Activated T-cell treated with anti-CD3 and anti-CD28 coated beads, Interleukin-2, amount 50 U/mL, for 1 hour (primary cell): ENCODE measurements at places on chromosomes 6 and 20.

- no peak for DNase-seq
Measured at GRCh38 chr20:46050444-46050843, 21.4 kb downstream of the SLC12A5 start.

- DNase-seq = no peak
Measured at GRCh38 chr6:41036186-41036585, 2.8 kb downstream of the UNC5CL start.

DNA sequence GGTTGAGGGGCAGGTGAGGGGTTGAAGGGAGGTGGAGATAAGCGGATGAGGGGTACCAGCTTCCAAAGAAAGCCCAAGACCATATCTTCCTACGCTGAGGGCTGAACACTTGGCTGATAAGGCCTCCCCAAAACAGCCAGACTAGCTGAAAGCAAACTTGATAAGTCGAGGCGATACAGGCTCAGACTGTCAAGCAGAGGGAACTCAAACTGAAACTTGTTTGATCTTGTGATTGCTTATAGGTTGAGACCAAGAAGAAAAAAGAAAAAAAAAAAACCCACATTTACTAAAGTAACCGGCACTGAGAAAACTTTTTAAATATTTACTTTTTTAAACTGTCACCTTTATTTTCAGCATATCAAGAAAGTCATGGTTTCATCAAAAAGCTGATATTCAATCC lies 73.6 kb downstream of the TRERF1 start:
- no peak for DNase-seq

DNA sequence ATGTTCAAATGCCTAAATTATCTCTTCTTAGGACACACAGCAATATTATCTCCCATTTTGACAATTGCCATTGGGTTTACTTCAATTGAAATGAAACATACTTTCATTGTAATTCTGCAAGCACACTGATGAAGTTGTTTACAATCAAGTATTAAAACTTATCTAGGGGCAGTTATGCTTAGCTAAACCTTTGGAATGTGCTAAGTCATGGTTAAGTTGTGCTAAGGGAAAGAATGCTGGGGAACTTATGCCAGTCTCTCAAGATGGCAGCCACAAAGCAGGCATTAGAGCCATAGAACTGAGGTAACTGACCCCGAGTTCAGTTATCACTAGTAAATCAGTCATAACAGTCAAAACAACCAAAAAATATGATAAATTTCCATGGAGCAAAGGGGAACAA lies 59.1 kb upstream of the NT5E start:
- no peak for DNase-seq

DNA sequence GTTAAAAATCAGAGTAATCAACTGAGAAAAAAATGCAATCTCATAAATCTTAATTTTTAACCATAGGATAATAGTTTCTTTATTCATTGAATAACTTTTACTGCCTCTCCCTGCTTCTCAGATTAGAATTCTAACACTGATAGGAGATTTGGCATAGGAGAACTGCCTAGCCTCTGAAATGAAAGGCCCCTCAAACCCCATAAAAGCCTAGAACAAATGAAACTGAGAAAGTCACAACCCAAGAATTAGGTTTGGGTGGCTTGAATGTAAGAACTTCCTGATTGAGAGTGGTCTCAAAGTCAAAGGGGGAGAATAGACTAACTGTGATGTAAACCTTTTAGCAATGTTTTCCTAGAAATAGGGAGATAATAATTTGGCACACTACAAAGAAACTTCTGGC lies 52.2 kb downstream of the SAMD5 start:
- no peak for DNase-seq
